ENCODE measurements at places on chromosomes 1 and 21. TPM values are rescaled to one million over a fixed set of nuclear protein-coding genes. Genes with fewer than 3 reads are reported as not detected.

The GJB3 gene
- total RNA-seq = not detected

The PRDX1 gene
- 653 TPM for total RNA-seq

The EXO1 gene
- 14.7 TPM for total RNA-seq

The CLCA1 gene
- total RNA-seq = 0.15 TPM

The ST6GALNAC5 gene
- 0.44 TPM for total RNA-seq

The CHAF1B gene
- total RNA-seq = 4.1 TPM

The MTFR1L gene
- 45.7 TPM for total RNA-seq

The LAMTOR2 gene
- 72.1 TPM for total RNA-seq

The MNDA gene
- not detected for total RNA-seq

The UBIAD1 gene
- total RNA-seq = 10.0 TPM

The CR1L gene
- not detected for total RNA-seq

The DAB1 gene
- not detected for total RNA-seq

The MATN1 gene
- total RNA-seq = 0.33 TPM

Measured in smooth muscle cell of trachea (primary cell).